HT1080 (cell line): ENCODE measurements at places on chromosomes 11 and 22. TPM values are rescaled to one million over a fixed set of nuclear protein-coding genes. Genes with fewer than 3 reads are reported as not detected.
A peak's percentile ranks its signal among the peaks of the same experiment; 100 is the strongest.

GRAP2 gene
- total RNA-seq: 0.26 and 0.33 TPM in 2 replicates

TMEM191B gene
- total RNA-seq: 0.10 and 0.51 TPM in 2 replicates

POLR3H gene
- 21.5 and 26.6 TPM in 2 replicates for total RNA-seq

GLYAT gene
- not detected in 2 replicates for total RNA-seq

KBTBD3 gene
- total RNA-seq: 4.2 and 4.5 TPM in 2 replicates

POU2AF2 gene
- not detected in 2 replicates for total RNA-seq

OR10A2 gene
- total RNA-seq: not detected in 2 replicates

CRYBA4 gene
- total RNA-seq: not detected in 2 replicates

FIBIN gene
- total RNA-seq: not detected in 2 replicates

GDPD4 gene
- total RNA-seq: not detected in 2 replicates

DNA sequence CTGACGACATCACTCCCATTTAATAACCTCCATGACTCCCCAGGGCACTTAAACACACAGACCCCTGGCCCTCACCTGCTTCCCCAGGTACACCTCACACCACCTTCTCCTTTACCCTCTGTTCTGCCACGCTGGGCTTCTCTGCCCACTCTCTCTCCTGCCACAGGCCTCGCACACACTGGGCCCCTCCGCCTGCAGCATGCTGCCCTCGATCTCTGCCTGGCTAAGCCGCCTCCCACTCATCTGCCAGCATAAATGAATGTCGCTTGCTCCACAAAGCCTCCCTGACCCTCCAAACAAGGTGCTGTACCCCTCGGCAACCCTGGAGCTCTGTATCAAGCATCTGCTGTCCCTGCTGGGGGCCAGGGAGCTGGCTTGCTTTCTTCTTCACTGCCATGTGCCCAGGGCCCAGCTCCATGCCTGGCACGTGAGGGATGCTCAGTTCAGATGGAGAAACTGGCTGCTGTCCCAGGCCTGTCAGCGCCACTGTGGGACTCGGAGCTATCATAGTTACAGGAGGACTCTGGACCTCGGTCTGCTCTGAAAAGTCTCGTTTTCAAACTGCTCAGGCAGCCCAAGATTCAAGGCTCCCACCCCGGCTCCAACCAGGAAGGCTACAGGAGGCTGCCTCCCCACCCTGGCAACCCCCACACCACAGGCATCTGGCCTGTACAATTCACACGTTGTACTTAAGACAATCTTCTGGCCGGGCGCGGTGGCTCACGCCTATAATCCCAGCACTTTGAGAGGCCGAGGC lies 11.9 kb downstream of the TTLL1 start:
- DNase-seq: no peak

DNA sequence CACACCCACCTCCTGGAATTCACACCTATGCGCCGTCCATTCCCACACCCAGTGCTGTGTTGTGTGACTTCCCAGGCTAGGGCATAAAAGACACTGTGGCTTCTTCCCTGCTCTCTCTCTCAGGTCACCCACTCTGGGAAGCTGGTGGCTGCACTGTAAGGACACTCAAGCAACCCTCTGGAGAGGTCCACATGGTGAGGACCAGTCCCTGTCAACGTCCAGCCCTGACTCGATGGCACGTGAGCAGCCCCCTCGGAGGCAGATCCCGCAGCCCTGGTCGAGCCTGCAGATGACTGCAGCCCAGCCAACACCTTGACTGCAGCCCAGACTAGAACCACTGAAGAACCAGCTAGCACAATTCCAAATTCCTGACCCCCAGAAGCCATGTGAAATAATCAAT lies 16.2 kb downstream of the CBX7 start:
- no peak for DNase-seq

DNA sequence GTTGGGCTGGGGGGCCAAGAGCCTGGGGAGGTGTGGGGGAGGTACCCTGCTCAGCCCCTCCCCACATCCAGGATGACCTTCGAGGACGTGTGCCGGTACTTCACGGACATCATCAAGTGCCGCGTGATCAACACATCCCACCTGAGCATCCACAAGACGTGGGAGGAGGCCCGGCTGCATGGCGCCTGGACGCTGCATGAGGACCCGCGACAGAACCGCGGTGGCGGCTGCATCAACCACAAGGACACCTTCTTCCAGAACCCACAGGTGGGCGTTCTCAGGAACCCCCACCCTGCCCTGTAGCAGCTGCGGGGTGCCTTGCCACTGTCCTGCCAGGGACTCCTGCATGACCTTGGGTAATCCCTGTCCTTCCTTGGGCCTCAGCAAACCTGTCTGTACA lies 10.0 kb upstream of the MYO7A start:
- no peak for DNase-seq

DNA sequence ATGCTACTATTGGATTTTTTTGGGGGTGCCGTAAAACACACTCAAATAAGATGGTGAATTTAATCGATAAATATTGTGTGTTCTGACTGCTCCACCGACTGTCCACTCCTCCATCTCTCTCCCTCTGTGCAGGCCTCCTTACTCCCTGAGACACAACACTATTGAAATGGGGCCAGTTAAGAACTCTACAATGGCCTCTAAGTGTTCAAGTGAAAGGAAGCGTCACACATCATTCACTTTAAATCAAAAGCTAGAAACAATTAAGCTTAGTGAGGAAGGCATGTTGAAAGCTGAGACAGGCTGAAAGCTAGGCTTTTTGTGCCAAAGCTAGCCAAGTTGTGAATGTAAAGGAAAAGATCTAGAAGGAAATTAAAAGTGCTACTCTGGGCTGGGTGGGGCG lies 156.7 kb downstream of the CTTN start:
- no peak for DNase-seq

GRCh38 chr11:117544130-117544800 lies 216.6 kb downstream of the CEP164 start:
- no peak for DNase-seq

- no peak for DNase-seq
Measured at GRCh38 chr11:116232364-116232828, 540.4 kb downstream of the BUD13 start.

GRCh38 chr11:76615950-76616349 lies 54.6 kb downstream of the LRRC32 start:
- DNase-seq: no peak

DNA sequence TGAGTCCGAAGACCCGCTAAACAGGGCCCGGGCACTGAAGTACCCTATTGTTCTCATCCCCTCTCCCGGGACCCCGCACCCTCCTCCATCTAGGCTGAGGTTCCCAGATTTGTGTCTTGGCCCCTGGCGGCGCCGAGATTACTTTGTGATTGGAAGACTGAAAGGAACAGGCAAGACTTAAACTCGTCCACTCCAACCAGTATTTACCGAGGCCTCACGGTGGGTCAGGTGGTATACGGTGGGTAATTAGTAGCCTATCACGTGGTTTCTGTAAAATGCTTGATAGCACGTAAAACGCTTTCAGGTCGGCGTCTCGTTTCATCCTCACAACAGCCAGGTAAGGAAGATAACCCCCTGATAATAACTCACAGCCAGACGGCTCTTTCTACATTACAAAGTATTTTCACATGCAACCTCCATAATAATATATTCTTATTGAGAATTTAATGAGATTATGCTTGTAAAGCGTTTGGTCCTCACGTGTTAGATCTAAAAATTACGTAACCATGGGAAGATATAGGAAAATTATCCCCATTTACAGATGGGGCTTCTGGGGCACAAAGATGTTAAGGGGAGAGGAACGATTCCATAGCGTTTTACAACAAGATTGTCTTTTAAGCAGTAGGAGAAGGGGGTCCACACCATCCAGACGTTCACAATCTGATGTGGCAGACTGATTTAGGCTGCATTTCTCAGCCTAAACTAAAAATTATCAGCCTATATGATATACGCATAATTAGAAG lies 642 bp upstream of the PIK3C2A start:
- DNase-seq: no peak

DNA sequence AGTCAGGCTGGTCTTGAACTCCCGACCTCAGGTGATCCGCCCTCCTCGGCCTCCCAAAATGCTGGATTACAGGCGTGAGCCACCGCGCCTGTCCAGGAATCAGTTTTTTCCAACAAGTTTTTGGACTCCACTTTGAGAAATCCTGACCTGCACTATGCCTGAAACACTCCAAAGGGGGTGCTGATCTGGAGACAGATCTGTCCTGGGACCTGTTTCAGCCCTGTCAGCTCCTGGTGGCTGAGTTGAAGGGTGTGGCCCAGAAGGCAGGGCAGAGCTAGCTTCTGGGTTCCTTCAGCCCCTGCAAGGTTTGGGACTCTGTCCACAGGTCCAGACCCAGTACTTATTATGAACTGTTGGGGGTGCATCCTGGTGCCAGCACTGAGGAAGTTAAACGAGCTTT lies 1.2 kb downstream of the DNAJC4 start:
- DNase-seq: no peak

DNA sequence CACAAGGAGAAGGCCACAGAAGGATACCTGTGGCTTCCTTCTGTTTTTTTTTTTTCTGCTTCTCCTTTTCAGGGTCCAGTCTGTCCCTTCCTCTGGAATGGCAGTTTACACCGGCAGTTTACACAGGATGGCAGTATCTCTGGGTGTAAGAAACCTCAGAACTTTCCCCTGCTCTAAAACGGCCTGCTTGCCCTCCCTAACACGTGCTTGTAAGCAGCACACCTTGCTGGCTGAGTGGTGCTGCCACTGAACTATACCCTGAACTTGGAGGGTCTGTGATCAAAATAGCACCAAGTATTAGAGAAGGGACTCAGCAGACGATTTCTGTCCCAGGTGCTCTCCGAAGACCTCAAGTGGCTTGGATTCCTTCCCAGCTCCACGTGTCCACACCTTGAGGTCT lies 904 bp upstream of the OPCML start:
- DNase-seq: no peak

DNA sequence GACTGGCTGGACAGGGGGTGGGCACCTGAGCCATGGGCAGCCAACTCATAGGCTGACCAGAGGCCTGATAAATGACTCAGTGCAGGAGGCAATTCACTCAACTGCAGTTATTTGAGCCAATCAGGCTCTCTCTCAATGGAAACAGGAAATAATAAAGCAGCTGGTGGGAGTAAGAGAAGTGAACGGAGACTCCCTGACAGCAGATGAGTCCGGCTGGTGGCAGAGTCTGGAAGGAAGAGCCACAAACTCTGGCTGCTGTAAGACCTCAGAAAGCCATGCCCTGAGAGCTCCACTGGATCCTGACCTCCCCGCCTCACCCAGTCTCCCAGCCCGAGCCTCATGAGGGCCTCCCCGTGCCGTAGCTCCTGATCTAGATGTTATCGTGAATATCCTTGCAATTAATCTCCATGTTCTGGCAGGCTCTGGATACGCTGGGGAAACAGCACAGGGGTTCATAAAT lies 69.8 kb downstream of the TRIM29 start:
- peak; percentile 78 for DNase-seq

- DNase-seq: no peak
Measured at GRCh38 chr11:120054753-120055045, 83.2 kb downstream of the TRIM29 start.

DNA sequence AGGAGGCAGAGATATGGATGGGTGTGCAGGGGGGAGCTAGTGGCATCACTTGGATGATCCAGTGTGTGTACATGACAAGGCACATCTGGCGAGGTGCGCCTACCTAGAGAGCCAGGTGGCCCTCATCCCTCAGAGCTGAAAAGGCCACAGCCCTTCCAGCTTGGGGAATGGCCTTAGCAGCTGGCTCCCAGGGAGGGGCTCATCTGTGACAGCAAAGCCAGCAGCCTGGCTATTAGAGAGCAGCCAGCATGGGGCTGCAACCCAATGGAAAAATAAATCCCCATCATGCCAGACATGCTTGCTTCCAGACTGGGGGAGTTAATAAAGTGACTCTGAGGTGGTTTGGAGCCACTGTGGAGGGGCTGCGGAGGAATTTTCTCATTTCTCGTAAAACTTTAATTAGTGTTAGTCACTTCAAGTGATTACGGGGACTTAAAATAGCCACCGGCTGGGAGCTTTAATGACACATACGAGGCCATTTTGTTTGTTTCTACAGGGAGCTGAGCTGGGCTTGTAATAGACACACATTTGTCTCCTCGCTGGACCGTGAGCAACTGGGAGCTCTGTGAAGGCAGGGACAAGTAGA lies 111.2 kb upstream of the ALX4 start:
- no peak for DNase-seq

DNA sequence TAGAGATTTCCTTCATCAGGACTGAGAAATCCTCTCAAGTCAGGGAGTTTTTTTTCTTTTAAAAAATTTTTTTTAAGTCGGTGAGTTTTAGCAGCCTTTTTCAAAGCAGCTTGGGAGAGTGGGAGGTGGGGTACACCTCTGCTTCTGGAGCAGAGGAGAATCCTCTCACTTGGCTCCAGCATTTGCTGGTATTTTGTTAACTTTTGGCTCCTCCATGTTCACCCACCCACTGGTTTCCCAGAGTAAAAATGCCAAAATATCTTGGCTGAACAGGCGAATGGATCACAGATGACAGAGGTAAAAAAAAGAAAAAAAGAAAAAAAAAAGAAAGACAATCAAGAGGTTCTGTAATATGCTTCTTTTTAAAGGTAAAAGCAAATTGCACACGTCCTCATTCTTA lies 68.0 kb downstream of the GAB2 start:
- DNase-seq: no peak

GRCh38 chr22:44047891-44048301 lies 23.8 kb downstream of the PARVB start:
- DNase-seq: no peak

DNA sequence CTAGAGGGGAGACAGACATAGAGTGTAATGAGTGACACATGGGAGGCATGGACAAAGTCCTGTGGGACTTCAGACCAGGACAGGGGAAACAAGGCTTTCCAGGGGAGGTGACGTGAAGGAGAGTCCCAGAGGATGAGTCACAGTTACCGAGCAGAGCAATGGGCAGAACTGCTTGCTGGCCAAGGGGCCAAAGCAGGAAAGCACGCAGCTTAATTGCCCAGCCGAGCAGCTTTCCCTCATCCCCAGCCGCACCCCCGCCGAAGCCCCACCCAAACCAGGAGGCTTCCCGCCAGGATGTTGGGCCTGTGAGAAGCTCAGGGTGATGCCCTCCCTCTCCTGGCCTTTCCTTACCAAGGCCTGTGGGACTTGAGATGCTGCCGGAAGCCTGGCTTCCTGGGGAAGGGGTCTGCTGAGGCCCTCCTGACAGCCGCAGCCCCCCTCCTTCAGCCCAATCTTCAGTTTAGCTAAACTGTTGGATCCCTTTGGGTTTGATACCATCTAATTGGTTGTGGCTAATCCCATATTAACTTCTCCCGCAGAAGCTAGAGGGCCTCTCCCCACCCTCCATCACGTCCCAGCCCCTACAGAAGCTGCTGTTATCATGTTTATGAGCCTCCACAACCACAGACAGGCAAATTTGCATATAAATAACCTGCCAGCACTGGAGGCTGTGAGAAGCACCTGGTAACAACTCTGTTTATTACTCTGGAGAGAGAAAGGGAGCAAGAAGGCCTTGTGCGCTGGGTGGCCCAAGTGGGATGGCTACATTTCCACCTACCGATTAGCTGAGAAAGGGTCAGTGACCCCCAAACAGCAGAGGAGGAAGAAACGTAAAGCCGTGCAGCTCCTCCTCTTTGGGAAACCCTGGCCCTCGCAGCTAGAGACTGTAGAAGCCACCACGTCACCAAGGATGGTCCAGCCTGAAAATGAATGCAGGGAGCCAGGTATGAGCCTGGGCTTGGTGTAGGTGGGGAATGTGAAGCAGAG lies 80.0 kb downstream of the TRIM29 start:
- DNase-seq: peak; percentile 57

DNA sequence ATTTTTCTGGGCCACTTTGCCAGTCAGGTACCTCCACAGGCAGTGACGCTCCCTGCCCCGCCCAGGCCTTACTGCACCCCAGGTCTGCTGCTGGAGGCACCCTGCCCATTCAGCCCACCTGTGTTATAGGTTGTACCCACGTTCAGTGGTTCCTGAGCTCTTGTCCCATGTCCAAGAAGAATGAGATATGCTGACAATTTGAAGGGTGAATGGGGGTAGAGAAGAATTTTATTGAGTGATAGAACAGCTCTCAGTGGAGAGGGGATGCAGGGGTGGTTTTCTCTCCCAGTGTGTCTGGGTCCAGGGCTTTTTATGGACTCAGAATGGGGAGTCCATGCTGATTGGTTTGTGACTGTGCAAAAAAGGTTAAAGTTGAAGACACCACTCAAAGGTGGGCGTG lies 149.7 kb downstream of the LDLRAD3 start:
- no peak for DNase-seq
